ENCODE measurements at places on chromosomes 12 and 14. TPM values are rescaled to one million over a fixed set of nuclear protein-coding genes. Genes with fewer than 3 reads are reported as not detected.

Gene DNAJC22
- polyA plus RNA-seq: 4.6 TPM

Gene GALNT9
- polyA plus RNA-seq: not detected

Gene TOMM20L
- polyA plus RNA-seq: 0.25 TPM

Gene CYP46A1
- under 0.01 TPM for polyA plus RNA-seq

Gene EML5
- under 0.01 TPM for polyA plus RNA-seq

Gene IQSEC3
- polyA plus RNA-seq: under 0.01 TPM

Gene WSB2
- 58.9 TPM for polyA plus RNA-seq

Gene TRIM9
- 2.4 TPM for polyA plus RNA-seq

Gene ST8SIA1
- polyA plus RNA-seq: 1.4 TPM

Gene VRTN
- polyA plus RNA-seq: 0.25 TPM

Gene ALDH2
- 225 TPM for polyA plus RNA-seq

Gene OXA1L
- 85.1 TPM for polyA plus RNA-seq

Gene KCNK13
- 0.60 TPM for polyA plus RNA-seq

Gene PPFIA2
- polyA plus RNA-seq: not detected

Gene AQP2
- polyA plus RNA-seq: not detected

Gene KITLG
- 13.7 TPM for polyA plus RNA-seq

Gene HCAR2
- 0.92 TPM for polyA plus RNA-seq

Gene CCDC60
- polyA plus RNA-seq: 1.3 TPM

Gene BCL11B
- polyA plus RNA-seq: 0.23 TPM

Gene KRT2
- polyA plus RNA-seq: not detected

Gene SLC5A8
- not detected for polyA plus RNA-seq

Gene FAM181A
- not detected for polyA plus RNA-seq

Gene LGR5
- polyA plus RNA-seq: 3.4 TPM

Gene PPP1R1A
- 3.0 TPM for polyA plus RNA-seq

Gene KRT6C
- polyA plus RNA-seq: 0.60 TPM

Gene GALNT8
- polyA plus RNA-seq: 3.6 TPM

Gene KCNA5
- 0.60 TPM for polyA plus RNA-seq
